IPS DF 19.7 (cell line): ENCODE measurements at places on chromosomes 13 and 19.

DNA sequence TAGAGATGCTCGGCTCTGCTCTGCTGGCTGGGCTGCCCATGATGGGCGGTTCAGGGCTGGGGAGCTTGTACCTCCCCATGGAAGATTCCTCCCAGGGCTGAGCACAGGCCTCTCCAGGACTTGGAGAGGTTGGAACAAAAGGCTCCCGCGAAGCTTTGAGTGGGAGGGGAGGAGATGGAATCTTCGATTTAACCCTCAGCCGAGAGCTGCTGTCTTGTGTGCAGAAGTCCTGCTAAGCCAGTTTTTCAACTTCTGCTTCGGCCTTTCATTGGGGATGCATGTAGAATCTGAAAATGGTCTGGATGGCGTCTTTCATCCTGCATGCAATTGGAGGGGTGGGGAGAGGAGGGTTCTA is 163.3 kb downstream of the KDM4B start:
- no peak for DNase-seq

DNA sequence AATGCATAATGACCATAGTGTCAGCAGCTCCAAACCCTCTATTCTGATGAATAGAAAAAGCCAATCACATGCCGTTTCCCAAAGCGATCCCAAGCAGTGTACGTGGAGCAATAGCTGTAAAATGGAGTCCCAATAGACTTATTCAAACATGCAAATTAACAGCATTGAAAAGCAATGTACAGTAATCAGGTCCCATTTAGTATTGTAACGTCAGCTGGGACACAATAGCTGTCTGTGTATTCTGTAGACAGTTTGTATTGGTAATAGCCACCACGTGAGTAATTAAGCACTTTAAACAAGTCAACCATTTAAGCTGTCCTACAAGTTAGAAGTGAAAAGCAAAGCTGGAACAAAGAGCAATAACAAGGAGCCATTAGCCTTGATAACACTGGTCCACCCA is 698.2 kb downstream of the PCDH17 start:
- DNase-seq = no peak

GRCh38 chr13:27293076-27293691 is 22.6 kb downstream of the RASL11A start:
- no peak for DNase-seq

GRCh38 chr13:47332149-47332548 is 435.3 kb upstream of the HTR2A start:
- no peak for DNase-seq
